ENCODE measurements at places on chromosomes 16 and 17.
A peak's percentile ranks its signal among the peaks of the same experiment; 100 is the strongest.

GRCh38 chr16:57505169-57505568, 18.9 kb upstream of the DOK4 start:
- no peak for DNase-seq

GRCh38 chr17:41739661-41740352, 5.4 kb upstream of the HAP1 start:
- DNase-seq: peak; percentile 44

DNA sequence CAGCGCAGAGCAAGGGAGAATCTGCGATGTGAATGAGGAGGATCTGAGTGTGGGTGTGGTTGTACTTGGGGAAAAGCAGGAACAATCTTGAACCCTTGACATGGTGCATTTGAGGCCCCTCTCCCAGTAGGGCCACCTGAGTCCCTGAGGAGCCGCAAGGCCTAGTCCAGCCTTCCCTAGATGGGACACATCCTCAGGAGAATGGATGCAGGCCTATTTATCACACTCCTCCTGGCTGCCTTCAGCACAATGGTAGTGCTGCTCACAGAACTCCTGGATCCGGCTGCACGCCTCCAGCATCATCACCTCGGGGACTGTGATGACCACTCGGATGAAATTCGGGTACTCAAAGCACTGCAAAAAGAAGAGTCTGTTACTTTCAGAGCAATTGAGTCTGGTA, 9.0 kb downstream of the TAT start:
- no peak for DNase-seq

DNA sequence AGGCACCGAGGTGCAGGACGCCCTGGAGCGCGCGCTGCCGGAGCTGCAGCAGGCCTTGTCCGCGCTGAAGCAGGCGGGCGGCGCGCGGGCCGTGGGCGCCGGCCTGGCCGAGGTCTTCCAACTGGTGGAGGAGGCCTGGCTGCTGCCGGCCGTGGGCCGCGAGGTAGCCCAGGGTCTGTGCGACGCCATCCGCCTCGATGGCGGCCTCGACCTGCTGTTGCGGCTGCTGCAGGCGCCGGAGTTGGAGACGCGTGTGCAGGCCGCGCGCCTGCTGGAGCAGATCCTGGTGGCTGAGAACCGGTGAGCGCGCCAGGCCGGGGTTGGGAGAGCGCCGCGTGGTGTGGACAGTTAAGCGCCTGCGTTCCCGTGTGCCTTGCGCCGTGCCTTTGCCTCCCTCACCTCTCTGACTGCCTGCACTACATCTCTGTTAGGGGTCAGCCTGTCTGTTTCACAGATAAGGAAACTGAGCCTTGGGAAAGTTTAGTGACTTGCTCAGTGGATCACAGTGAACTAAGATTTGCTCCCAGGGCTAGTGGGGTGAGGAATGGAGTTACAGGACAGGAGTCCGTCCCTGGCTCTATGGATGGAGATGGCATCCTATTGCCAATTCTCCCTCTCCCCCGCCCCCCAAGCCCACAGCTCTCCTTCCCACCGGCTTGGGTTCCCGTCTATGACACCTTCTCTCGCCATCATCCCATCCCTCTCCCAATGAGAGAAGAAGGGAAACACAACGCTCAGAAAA, 880 bp downstream of the SARM1 start:
- DNase-seq: peak; percentile 27

- no peak for DNase-seq
Observed at GRCh38 chr17:77352441-77352840, 211.7 kb downstream of the SEC14L1 start.

DNA sequence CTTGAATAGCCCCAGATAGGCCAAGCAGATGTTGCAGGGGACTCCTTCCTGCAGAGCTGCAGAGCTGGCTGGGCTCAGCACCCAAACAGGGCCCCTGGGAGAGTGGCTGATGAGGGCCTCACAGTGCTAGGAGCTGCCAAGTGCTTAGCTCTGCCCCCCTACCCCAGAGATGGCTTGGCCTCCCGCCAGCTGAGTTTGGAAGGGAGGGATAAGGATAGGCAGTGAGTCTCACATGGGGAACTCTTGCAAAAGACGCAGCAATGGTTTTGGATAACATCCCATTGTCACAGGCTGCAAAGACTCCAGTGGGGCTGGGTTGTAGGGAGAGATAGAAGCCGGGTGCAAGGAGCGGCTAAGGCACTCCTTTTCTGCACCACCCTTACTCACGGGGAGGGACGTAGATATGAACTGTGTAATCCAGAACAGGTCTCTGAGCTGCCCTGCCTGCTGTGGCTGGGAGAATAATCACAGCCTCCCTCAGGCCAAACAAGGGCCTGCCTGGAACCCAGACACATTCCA, 52.9 kb upstream of the MAF start:
- DNase-seq: no peak

DNA sequence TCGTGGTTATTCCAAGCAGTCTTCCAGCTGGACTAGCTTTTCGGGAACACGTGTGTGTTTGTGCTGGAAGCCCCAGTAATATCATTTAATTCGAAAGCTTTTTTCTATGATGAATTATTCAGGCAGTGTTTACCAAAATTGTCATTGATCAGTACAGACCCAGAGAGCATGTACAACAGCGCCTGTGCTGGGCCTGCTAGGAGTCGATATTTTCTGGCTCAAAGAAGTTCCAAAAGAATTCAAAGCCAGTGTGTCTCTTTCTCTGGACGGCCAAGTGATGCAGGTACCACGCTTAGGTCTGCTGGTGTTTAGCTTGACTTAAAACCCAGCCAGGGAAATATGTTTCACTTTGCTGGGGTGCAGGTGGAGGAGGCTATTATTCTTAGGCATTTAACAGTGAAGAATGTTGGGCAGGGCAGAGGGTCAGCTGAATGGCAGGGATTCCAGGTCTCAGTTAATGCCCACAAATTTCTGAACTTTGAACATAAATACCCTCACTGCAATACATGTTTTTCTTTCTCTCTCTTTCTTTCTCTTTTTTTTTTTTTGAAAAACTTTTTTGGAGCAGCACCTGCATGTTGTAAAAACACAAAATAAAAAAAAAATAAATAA, 401.3 kb downstream of the WWOX start:
- no peak for DNase-seq

GRCh38 chr17:31702041-31702440, 157.0 kb downstream of the COPRS start:
- no peak for DNase-seq

GRCh38 chr16:80899809-80900592, 95.6 kb upstream of the CDYL2 start:
- peak; percentile 77 for DNase-seq

GRCh38 chr16:72256398-72257066, 84.6 kb upstream of the PMFBP1 start:
- peak; percentile 78 for DNase-seq

- DNase-seq: no peak
Observed at GRCh38 chr17:77317091-77317750, 176.5 kb downstream of the SEC14L1 start.

GRCh38 chr16:77308163-77308561, 109.0 kb downstream of the SYCE1L start:
- peak; percentile 76 for DNase-seq

DNA sequence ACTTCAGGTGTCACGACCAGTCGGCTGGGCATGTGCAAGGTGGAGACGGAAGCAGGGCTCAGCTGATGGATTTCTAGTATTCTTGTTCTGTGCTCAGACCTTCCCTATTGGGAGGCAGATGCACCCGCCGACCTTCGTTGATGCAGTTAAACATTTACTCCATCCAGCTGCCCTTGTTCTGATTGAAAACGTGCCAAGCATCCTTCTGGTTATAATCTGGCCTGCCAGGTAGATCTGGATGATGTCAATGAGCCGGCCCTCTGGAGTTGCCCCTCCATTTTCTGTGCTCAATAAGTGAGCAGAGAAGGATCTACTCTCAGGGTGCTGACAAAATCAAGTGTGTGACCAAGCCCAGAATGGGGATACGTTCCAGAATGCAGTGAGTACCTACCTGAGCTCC, 38.3 kb downstream of the CCDC182 start:
- DNase-seq: no peak

GRCh38 chr17:5509482-5509881, 23.1 kb downstream of the MIS12 start:
- DNase-seq: peak; percentile 88

GRCh38 chr17:40490289-40490853, 11.1 kb downstream of the TNS4 start:
- DNase-seq: peak; percentile 71

GRCh38 chr17:82638183-82638773, 10.0 kb downstream of the WDR45B start:
- no peak for DNase-seq

GRCh38 chr16:30077656-30078055, 1.9 kb downstream of the PPP4C start:
- DNase-seq: no peak

DNA sequence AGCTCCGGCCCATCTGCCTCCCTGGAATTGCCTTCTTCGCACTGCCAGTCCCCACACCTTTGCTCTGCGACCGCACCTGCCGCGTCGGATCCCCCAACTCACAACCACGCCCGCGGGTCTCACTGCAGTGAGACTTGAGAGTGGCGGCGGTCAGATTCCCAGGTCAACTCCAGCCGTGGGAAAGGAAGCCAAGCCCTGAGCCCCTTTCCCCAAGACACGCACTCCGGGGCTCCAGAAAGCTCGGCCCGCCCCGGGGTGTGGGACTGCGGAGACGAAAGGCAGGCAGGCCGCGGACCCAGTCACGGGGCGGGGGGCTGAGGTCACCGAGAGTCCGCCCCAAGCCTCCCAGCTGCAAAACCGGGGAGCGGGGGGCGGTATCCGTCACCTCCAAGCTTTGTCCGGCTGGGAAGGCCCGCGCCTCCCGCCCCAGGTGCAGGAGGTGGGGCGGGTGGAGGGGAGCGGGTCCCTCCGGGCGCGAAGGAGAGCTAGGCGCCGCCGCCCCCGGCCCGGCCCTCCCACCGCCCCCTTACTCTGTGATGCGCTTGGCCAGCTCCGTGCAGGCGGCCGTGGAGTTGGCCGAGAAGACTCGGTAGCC, 615 bp downstream of the PRPSAP1 start:
- no peak for DNase-seq

DNA sequence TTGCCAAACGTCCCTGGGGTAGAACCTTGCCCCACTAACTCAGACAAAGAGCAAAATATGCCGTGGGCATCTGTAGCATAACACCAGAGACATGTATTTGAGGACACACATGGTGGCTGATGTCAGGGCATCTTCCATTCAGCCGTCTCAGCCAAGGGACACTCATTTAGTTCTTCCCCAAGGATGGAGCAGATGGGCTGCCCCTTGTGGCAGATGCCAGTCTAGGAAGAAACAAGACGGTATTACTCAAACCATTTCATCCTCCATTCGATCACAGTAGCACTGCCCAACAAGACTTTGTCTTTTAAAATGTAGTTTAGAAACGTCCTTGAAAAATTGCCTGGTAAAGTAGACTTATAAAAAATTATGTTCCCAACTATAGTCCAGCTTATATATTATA, 937.6 kb upstream of the EEF2KMT start:
- DNase-seq: no peak

Measured in fibroblast of skin of back (primary cell).